ENCODE measurements at places on chromosomes 16 and 17. TPM values are rescaled to one million over a fixed set of nuclear protein-coding genes. Genes with fewer than 3 reads are reported as not detected.
A peak's percentile ranks its signal among the peaks of the same experiment; 100 is the strongest.

- DNase-seq: peak; percentile 37
Measured at GRCh38 chr17:76383546-76384221, 725 bp upstream of the SPHK1 start.

GRCh38 chr16:48536614-48537200 lies 73.3 kb downstream of the N4BP1 start:
- no peak for DNase-seq

The CRISPLD2 gene
- 3.2 TPM for total RNA-seq

GRCh38 chr16:26457095-26457494 lies 609.6 kb upstream of the C16orf82 start:
- no peak for DNase-seq

DNA sequence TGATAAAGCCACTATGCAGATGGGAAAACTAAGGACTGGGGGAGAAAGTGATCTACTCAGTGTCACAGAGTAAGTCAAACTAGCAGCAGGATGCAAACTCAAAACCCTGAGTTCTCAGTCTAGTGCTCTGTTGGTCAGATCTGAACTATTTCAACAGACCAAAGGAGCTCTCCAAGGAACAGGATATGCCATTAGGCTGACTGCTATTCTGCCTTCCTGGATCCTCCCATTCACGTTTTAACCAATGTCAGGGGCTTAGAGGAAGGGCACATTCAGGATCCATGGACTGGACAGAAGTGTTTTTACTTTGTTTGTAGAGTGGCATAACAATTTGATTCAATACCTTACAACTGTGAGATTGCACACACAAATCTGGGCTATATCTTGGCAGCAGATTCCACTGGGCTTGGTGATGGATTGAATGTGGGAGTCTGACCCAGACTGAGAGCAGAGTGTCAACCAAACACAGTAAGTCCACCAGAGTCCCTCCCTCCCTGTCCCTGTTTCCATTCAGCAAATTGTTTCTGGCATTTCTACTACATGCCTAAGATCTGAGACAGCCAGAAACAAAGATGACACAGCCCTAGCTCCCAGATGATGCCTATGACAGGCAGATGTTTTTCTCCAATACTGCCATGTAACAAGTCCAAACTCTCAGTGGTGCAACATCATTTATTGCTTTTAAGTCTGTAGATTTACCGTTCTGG lies 337.8 kb upstream of the CDH5 start:
- DNase-seq: peak; percentile 51

- peak; percentile 58 for DNase-seq
Measured at GRCh38 chr17:76561799-76562268, 22.0 kb downstream of the PRCD start.

GRCh38 chr16:82190386-82190785 lies 20.4 kb upstream of the MPHOSPH6 start:
- no peak for DNase-seq

GRCh38 chr17:77516902-77517301 lies 376.1 kb downstream of the SEC14L1 start:
- peak; percentile 75 for DNase-seq

DNA sequence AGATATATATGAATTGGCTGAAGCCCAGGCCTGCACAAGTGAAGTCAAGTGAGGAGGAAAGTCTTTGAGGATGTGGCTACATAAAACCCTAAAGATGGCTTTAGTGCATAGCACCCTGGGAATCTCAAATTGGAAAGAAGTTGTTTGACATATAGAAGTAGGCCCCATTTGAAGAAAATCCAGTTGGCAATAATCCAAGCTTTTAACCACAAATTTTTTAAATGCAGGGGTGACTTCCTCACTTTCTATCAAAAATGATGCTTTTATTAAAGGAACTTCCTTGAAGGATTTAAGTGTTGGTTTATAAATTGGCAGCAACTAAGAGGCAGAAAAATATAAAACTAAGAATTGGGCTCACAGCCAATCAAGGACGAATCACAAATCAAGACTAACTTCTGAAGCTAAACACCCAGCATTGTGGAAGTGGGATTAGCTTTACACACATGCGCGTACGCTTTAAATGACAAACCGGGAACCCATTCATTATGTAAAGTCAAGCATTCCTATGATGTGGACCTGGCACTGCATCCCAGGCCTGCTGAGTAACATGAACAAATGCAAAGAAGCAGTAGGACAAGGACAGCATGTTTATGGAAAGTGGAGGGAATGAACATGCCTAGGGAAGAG lies 63.3 kb downstream of the NOG start:
- DNase-seq: peak; percentile 61

The CCL5 gene
- not detected for total RNA-seq

- DNase-seq: no peak
Measured at GRCh38 chr16:25291580-25291979, 33.9 kb upstream of the ZKSCAN2 start.

The NACA2 gene
- not detected for total RNA-seq

- no peak for DNase-seq
Measured at GRCh38 chr17:4204710-4205173, 59.0 kb downstream of the ANKFY1 start.

GRCh38 chr16:3190949-3191353 lies 2.9 kb downstream of the OR1F1 start:
- DNase-seq: no peak

GRCh38 chr17:3772764-3773163 lies 28.2 kb downstream of the ITGAE start:
- no peak for DNase-seq

DNA sequence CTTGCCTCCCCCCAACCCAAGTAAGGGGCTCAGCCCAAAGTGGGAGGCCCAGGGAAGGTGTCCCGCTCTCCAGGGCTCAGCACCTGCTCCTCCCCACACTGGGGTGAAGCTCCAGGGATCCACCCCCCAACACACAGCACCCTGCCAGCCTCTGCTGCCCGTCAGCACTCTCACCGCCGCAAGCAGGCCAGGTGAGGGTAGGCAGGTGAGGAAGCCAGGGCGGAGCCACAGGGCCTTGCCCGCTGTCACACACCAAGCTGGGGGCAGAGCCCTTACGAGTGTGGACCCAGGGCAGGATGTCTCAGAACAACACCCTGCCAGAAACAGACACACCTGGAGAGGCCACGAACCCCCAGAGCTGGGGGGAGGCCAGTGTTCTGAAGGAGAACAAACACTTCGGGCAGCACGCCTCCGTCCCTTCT lies 19.5 kb downstream of the PLLP start:
- no peak for DNase-seq

The CDT1 gene
- total RNA-seq: 43.0 TPM

The RNF167 gene
- total RNA-seq: 37.8 TPM

DNA sequence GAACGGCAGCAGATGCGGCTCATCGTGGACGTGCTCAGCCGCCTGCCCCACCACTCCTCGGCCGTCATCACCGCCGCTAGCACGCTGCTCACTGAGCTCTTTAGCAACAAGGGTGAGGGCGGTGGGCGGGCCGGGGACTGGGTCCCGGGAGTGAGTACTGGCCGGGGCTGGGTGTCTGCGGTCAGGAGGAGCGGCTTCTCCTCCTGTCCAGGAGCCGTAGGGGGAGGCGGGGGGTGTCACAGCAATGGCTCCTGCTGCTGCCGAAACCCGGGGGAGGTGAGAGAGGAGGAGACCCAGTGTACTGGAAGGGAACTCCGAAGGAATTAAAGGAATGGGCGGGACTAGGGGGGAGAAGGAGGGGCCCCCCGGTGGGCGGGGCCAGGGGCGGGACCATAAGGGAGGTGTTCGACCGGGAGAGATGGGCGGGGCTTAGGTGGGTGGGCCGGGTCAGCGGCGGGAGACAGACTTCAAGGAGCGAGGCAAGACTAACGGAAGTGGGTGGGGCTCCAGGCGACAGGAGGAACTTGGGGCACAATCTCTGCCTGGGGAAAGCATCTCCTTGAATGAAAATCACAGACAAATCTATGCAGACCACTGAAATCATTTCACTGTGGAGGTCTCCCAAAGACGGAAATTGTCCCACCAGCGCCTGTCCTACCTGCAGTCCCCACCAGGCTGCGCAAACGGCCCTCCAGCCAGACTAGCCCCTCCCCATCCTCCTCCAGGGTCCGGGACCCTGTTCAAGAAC lies 2.4 kb downstream of the NAGS start:
- peak; percentile 100 for DNase-seq

GRCh38 chr17:6047966-6048365 lies 22.2 kb upstream of the WSCD1 start:
- DNase-seq: no peak

GRCh38 chr17:60361889-60362288 lies 30.0 kb downstream of the USP32 start:
- DNase-seq: no peak

The SLC5A2 gene
- total RNA-seq: 0.11 TPM

The CETP gene
- total RNA-seq: not detected

- DNase-seq: peak; percentile 12
Measured at GRCh38 chr17:38733982-38734973, 4.1 kb downstream of the CISD3 start.

- DNase-seq: no peak
Measured at GRCh38 chr17:29699283-29699682, 76.6 kb upstream of the CORO6 start.

The MAFG gene
- total RNA-seq: 37.5 TPM

DNA sequence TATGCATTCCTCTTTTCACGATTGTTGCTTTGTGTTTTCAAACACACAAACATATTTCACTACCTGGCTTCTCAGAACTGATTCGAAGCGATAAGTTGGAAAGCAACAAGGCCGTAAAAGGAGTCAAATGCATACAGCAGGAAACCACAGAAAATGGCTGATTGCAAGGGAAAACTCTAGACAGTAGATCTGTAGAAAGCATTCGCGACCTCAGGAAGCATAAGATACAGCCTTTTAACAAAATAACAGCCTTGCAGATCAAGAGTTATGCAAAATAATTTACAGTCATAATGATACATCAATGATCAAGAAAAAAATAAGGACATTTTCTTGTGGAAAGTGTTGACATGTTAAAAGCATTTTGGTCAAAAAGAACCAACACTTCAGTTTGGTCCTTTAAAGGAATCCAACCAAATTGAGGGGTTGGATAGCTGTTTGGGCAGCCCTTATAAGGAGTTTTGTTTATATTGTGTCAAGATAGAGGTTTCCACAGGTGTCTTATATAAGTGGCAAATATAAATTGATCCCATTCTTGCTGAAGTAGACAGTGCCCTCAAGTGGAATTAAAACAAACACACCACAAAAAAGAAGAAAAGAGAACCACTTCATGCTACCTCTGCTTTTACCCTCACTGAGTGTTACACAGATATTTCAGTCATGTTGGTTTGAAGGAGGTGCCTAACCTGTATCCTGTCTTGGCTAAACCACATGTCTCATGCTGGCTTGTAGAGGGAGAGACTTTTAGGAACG lies 5.5 kb downstream of the CYLD start:
- DNase-seq: peak; percentile 39

- DNase-seq: no peak
Measured at GRCh38 chr16:616733-617586, 13.8 kb upstream of the WFIKKN1 start.

- no peak for DNase-seq
Measured at GRCh38 chr16:4946917-4947316, 10.0 kb upstream of the PPL start.

DNA sequence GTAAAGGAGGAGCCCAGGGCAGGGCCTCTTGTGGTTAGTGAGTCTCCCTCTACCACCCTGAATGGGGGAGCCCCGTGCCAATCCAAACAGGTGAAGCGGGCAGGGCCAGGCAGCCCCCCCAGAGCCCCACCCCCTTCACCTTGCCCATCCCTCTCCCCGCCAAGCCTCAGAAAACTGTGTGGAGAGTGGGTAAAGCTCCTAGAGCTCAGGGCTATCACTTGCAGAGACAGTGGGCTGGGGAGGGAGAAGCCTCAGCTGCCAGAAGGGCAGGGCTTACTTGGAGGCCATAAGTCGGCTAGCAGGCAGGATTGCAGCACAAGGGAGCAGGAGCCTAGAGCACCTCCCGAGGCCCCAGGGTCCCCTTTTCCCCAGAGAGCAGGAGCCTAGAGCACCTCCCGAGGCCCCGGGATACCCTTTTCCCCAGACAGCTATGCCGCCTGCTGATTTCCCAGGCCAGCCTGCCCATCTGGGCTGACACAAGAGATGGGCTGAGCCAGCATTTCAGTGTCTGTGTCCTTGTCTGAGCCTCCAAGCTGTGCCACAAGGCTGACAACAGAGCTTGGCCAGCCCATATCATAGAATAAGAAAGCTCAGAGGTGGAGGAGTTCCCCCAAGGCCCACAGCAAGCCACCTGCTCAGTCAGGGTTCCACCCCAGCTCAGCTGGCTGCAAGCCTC lies 6.7 kb upstream of the KRT14 start:
- DNase-seq: no peak

The CCR7 gene
- total RNA-seq: 0.12 TPM

GRCh38 chr17:43352579-43353331 lies 46.0 kb upstream of the ARL4D start:
- no peak for DNase-seq

GRCh38 chr17:13640551-13640950 lies 38.8 kb upstream of the HS3ST3A1 start:
- DNase-seq: no peak

DNA sequence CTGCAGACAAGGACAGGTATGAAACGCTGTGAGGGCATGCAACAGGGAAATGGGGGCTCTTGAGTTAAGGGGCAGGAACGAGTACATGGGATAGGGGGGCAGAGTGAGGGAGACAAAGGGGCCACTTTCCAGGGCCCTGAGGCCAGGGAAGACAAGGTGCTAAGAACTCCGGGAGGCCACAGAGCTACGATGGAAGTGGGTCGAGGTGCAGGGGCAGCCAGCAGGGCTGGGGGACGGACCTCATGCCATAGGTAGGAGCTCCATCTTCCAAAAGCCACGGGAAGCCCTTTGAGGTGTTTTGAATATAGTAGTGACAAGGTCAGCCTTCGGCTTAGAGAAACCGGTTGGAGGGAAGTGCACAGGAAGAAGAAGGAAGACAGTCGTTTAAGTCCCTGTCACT lies 35.6 kb downstream of the RBFOX3 start:
- DNase-seq: no peak

DNA sequence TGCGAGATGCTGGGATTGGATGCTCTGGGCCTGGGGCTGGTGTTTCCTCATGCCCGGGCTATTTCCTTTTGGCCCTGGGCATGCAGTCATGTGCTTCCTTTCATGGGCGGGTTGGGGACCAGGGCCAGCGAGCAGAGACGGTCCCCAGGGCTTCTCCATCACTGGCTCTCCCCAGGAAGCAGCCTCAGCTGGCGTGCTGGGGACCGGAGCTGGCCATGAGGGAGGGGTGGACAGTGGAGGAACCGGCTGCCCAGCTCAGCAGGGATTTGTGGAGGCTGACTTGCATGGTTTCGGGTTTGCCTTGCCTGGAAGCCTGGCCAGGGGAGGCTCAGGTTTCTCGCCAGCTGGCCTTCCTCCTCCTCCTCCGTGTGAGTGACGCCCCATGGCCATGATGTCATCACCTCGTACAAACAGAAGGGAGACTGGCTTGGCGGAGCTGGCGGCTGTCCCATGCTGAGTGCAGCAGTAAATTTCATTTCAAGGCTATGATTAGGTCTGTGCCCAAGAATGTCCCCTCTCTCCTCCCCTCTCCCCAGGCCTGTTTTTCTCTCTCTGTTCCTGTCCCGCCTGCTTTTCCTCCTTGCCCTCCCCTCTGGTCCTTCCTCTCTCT lies 8.9 kb upstream of the TIMP2 start:
- DNase-seq: peak; percentile 95

The SIRT7 gene
- total RNA-seq: 51.6 TPM

The CSH1 gene
- total RNA-seq: not detected

The ARHGDIG gene
- total RNA-seq: not detected

The ZDHHC7 gene
- total RNA-seq: 42.1 TPM

- DNase-seq: peak; percentile 63
Measured at GRCh38 chr16:81891736-81892364, 112.8 kb downstream of the PLCG2 start.

Measured in PC-3 (cell line).